Prostate gland (tissue), 2 donors: ENCODE measurements at places on chromosomes 2 and 18.

DNA sequence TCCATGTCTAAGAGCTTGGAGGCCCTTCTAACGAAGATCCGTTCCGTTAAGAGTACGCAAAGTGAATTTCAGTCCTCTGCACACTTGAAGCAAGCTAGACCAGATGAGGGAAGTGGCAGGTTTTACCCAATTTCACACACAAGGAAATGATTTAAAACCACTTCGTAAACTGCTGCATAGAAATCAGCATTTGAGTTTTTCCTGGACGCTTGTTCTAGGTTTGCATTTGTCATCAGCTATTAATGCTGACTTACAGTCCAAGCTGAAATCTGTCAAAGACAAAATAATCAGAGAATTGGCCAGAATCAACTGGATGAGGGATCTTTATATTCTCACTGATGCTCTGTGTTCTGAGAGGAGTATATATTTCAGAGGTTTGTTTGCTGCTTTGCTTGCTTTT lies 117.6 kb upstream of the RASGRP3 start:
- H3K27me3 ChIP-seq = no peaks in the 10 kb centered on the region
- no peak overlapping the region for H3K27ac ChIP-seq
- no peaks in the 10 kb centered on the region for H3K4me1 ChIP-seq
- H3K4me3 ChIP-seq = no peak overlapping the region
- DNase-seq = no peak

DNA sequence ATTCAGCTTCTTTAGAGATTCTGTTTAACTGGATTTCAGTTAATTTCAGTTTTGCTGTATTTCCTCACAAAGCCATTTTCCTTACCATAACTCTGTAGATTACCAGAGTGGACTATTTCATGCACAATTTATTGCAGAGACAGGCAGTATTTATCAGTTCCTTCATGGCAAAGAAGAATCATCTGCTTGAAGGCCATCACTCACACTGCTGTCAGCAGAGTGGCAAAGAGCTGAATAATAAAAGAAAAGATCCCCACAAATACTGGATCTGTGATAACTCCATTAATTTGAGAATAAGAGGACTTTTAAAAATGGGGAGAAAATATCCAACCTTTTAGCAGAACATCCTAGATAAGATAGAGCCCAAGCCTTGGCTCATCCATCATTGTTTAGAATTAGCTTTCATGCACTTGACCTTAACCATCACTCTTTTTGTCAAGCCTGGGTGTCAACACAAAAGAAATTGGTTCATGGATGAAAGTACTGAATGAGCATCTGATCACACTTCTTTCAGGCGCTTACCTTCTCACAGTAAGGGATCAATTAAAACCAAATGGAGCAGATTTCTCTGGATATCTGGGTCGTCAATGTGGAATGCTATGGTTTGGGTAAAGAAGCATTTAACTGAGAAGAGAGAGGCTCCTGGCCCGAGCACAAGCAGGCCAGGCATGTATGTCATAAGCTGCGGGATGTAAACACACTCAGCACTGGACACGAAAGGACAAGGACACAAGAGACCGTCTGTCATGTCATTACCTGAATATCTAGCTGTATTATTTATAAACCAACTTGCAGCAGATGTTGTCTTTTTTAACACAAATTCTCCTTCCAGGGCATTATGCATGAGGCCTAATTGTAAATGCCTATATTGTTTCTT lies 376.2 kb downstream of the ZNF521 start:
- H3K27me3 ChIP-seq = no peaks in the 10 kb centered on the region
- H3K36me3 ChIP-seq = no peaks in the 10 kb centered on the region
- no peaks in the 10 kb centered on the region for H3K4me1 ChIP-seq
- no peak for DNase-seq

GRCh38 chr2:207042841-207043240 lies 103.5 kb downstream of the CPO start:
- H3K36me3 ChIP-seq = no peaks in the 10 kb centered on the region
- no peak overlapping the region for H3K27ac ChIP-seq
- no peaks in the 10 kb centered on the region for H3K27me3 ChIP-seq
- no peak for DNase-seq

- H3K4me3 ChIP-seq = no peak overlapping the region
- no peaks in the 10 kb centered on the region for H3K4me1 ChIP-seq
- no peak overlapping the region for H3K27ac ChIP-seq
- no peak for DNase-seq
- peaks cover 3% of the 10 kb centered on the region for H3K27me3 ChIP-seq
Measured at GRCh38 chr2:176613323-176613987, 344.2 kb downstream of the MTX2 start.
